ENCODE measurements at places on chromosomes 2 and 18.

- DNase-seq: no peak
Observed at GRCh38 chr2:176149939-176150583, 1.3 kb upstream of the HOXD4 start.

GRCh38 chr2:161570424-161571050, 53.7 kb upstream of the SLC4A10 start:
- DNase-seq: no peak

DNA sequence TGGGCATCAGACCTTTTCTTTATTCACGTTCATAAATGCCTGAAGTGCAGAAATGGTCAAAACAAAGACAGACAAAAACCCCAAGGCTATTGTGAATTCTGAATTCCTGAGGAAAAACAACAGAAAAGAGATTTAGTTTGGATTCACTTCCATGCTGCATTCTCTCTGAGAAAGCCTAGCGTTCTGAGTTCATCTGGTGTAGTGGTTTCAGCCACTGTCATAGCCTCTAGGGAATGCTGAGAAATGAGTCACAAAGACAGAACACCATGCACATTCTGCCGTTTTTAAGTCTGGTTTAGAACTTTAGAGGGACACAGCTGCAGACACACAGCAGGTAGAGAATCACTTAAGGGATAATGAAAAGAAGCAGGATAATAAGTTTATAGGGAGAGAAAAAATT, 93.8 kb downstream of the LRP1B start:
- DNase-seq: no peak

- no peak for DNase-seq
Observed at GRCh38 chr2:142291969-142292368, 161.2 kb upstream of the LRP1B start.

DNA sequence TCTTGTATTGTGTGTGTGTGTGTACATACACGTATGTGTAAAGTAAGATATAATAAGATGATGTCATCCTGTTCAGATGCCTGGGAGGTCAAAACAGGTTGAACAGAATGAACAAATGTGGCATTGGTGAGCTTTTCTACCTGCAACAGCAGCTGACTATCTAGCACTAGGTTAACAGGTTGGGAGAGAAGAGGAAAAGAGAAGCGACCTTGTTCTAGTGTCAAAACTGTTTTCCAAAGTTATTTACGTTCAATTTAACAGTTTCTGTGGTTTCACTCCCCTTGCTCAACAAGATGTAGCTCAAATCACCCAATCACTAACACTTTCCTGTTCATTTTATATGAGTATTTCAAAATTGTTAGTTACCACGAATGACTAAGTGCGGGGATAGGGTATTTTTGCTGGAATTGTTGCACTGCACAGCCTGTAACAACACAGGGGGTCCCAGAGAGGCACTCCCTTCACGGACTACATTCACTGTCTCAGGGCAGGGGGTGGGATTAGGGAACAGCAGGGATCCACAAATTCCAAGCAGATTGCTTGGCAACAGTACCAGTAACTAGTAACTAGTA, 67.5 kb upstream of the DTNB start:
- DNase-seq: no peak

- DNase-seq: no peak
Observed at GRCh38 chr2:54724560-54725342, 1.3 kb downstream of the EML6 start.

DNA sequence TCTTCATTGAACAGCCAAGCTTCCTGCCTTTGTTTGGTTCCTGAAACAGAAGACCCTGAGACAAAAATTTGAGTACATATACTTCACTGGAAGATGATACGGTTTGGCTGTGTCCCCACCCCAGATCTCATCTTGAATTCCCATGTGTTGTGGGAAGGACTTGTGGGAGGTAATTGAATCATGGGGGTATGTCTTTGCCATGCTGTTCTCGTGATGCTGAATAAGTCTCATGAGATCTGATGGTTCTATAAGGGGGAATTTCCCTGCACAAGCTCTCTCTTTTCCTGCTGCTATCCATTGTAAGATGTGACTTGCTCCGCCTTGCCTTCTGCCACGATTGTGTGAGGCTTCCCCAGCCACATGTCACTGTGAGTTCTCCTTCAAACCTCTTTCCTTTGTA, 76.5 kb downstream of the BABAM2 start:
- no peak for DNase-seq

GRCh38 chr2:127164761-127165538, 55.1 kb downstream of the CYP27C1 start:
- no peak for DNase-seq

- peak; percentile 37 for DNase-seq
Observed at GRCh38 chr2:239322416-239323086, 78.3 kb downstream of the HDAC4 start.

GRCh38 chr2:24247592-24247991, 72.7 kb downstream of the FAM228A start:
- DNase-seq: no peak

GRCh38 chr2:199602271-199602895, 144.6 kb upstream of the SATB2 start:
- no peak for DNase-seq

GRCh38 chr18:44697315-44697714, 16.6 kb downstream of the SETBP1 start:
- DNase-seq: no peak

DNA sequence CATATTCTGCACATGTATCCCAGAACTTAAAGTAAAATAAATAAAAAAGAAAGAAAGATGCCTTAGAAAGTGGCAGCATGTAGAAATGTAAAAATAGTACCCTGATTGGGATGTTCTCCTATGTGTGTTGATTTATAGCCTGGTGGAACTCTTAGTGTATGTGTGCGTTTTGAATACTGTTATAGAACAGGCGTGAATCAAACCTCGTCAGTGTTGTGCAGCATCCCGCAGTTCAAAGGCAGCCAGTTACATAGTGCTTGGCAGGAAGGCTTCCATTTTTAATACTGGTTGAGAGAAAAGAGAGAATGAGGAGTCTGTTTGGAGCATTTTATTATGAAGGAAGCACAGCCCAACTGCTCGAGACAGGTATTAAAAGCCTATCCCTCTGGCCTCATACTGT, 49.4 kb downstream of the TANC1 start:
- no peak for DNase-seq

- no peak for DNase-seq
Observed at GRCh38 chr2:183709829-183710228, 585.6 kb downstream of the NUP35 start.

GRCh38 chr18:35376393-35376741, 770 bp downstream of the ZNF396 start:
- DNase-seq: no peak

DNA sequence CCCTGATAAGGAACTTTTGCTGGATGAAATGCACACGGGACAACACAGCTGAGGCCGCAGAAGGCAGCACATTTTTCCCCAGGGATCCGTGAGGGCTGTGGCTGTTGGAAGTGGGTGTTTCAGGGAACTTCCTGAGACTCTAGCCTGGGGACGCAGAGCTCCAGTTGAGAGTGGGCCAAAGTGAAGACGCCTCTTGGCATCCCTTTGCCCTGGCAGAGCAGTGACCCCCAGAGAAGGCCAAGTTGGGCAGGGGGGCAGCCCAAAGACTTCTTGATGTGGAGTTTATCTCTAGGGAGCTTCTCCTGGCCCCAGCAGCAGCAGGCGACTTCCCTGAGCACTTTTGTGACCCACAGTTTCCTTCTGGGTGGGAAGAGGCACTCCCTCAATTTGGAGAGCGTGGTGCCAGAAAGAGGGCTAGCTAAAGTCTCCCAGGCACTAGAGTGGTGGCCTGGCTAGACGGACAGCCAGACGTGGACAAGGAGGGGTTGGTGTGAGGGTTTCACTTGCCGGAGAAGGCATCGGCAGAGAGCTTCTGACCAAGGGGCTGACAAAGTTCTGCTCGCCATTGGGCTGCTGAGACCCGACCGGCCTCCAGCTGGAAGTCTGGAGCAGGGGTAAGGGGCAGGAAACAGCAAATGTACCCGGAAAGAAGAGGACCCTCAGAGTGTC, 108.8 kb downstream of the ACKR3 start:
- no peak for DNase-seq

DNA sequence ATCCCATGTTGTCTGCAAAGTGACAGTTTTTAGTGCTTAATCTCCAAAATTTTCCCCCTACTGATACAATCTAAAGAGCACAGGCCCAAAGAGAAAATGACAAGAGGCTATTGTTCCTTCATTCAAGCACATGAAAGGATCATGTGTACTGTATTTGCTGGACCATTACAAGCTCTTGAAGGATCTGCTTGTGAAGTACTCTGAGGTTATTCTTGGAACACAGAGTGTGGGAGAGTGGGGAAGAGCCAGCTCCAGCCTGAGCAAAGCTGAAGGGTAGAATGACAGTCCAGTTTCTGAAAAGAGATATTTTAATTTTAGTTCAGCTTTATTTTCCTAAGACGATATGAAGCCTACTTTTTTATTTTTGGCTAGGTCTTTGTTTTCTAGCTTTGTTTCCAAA, 112.2 kb downstream of the GALNT3 start:
- DNase-seq: no peak

DNA sequence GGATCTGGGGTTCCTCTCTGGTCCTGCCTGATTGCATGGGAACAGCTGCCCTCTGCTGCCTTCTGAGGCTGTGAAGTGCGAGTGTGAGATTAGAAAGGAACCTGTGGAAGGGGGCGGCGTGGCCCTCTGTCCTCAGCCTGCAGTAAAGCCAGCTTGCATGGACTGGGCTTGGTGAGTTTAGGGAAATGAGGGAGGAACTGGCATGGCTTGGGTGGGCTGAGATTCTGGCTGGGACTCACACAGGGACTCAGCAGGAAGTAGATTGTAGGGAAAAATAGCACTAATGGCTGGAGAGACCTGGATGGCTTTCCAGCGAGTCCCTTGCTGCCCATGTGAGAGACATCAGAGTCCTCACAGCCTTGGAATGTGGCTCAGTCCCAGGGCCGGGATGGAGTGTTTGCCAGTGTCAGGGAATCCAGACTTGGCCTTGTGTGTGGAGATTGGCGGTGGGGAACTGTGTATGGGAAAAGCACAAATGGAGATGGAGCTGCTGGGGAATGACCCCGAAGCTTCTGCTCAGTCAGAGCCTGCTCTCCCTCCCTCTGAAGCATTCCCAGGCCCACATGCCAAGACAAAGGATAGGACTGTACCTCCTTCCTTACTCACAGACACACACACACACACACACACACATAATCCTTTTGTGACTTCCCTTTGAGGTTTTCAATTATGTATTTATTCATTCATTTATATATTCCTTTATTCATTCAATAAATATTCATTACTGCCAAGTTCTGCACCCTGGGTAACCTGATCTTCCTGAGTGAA, 115.4 kb downstream of the ACAA2 start:
- DNase-seq: no peak

GRCh38 chr2:86378469-86378868, 41.0 kb upstream of the REEP1 start:
- DNase-seq: no peak

DNA sequence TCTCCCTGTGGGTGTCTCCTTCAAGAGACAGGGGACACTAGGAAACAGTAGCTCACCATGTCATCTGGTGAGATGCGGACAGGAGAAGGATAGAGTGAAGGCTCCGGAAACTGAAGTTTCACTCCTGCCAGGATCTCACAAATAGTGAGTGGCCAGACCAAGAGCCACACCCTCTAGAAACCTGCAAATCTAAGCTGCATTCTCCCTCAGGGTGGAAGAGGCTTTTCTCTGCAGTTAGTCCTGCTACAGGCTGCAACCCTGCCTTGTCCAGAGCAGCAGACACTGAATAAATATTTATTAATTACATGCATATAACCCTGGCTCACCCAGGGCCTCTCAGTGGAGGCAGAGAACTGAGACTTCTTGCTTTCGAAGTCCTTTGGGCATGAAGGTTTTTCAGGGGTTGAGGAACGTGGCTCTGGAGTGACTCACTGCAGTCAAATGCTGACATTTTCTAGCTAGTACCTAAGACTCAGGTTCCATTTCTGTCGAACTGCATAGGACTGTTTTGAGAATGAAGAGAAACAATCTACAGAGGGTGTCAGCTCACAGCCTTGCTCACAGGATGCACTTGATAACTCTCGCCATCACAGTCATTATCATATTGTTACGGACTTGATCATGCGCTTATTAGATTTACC, 87.3 kb downstream of the ACTR2 start:
- DNase-seq: no peak

- no peak for DNase-seq
Observed at GRCh38 chr18:41917181-41917580, 37.9 kb upstream of the PIK3C3 start.

DNA sequence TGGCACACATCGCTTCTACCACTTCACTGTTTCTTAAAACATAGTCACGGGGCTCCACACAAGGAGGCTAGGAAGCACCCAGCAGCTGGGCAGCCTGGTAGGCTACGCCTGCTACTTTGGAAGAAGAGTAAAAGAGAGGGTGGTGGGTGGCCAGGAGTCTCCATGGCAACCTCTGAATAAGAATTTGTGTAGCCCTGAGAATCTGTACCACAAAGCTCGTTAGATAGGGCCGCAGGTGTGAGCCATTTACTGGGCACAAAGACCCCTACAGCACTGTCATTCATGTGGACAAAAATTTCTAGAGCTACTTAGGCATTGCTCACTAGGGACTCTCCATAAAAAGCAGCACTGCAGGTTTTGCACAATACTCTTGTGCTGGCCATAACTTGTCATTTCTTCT, 166.4 kb upstream of the MSH6 start:
- no peak for DNase-seq

DNA sequence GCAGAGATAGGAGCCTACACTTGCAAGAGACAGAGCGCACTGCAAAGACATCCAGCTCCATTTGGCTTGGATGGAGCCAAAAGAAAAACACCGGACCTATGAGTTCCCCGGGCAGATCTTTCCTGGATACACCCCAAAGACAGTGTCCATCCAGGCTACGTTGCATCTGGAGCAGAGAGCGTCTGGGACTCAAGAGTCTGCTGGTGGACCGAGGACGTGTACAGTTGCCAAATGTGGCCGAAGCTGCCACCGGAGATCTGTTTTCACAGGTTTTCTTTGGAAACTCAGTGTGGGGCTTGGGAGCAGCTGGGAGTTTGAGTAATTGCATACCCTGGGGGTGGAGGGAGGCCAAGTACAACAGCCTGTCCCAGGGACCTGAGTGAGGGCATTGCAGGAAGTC, 192.3 kb upstream of the OSR1 start:
- DNase-seq: no peak

DNA sequence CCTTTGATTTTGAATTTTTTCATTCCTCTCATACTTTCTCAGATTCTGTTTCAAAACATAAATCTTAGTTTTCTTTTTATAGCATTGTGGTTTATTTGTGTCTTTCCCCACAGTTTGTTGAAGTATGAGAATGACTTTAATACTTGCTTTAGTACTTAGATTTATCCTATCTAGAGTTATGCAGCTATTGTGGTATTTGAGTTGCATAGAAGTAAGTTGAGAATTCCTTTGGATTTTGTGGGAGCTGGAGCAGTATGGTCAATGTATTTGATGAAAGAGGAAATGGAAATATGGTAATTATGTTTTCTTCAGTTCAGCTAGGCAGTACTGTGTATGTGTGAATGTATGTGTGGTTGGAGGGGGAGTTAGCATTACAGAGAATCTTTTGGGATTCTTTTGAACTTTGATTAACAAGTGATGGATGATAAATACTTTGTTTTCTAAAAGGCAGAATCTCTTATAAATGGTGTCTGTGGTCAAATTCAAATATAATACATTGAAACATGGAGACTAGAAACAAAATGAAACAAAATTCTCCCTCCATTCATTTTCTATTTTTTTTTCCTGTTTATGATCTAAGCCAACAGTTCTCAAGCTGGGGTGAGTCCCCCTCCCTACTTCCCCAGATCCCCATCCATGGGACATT, 3.0 kb downstream of the ACVR2A start:
- DNase-seq: no peak

- no peak for DNase-seq
Observed at GRCh38 chr18:22207021-22207758, 37.8 kb downstream of the GATA6 start.

GRCh38 chr2:29763371-29763770, 158.0 kb downstream of the ALK start:
- DNase-seq: no peak

Data from T-cell (primary cell).